ENCODE measurements at places on chromosomes 2 and 18. TPM values are rescaled to one million over a fixed set of nuclear protein-coding genes. Genes with fewer than 3 reads are reported as not detected.
A peak's percentile ranks its signal among the peaks of the same experiment; 100 is the strongest.

Gene TBR1
- total RNA-seq: not detected

DNA sequence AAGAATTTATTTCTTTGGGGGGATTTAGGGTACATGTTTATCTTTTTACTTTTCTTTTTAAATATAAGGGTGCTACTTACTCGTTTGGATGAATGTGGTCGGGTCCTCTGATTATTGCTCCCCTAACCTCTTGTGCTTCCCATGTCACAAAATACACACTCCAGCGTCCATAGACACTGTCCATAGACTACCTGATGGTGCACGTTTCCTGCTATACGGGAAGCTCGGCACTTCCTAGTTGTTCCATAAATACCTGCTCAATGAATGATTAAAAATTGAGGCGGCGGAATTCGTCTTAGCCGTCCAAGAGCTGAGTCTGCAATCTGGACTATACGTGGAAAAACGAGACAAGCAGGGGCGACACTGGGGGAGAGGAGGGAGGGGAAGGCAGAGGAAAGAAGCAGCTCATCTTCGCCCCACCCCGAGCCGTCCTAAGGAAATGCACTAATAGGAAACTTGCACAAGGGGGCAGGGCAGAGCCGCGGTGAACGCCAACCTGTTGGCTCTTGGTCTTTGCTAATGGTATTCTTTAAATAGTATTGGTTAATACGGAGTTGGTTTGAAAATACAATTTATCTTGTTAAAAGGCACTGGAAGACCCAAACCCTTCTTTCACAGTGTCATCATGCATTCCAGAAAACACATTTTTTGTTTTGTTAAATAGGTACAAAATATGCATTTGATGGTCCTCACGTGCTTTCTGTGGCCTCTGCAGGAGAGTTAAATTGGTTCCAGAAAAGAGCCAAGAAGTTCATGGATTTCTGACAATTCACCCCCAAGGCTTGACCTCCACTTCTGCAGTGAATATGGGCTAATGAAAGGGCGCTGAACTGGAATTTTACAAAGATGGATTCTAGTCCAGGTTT is 73.0 kb upstream of the KCTD1 start:
- DNase-seq: peak; percentile 68
- no peaks in the 10 kb centered on the region for H3K4me1 ChIP-seq
- no peak overlapping the region for H3K27ac ChIP-seq
- H3K27me3 ChIP-seq: no peaks in the 10 kb centered on the region

DNA sequence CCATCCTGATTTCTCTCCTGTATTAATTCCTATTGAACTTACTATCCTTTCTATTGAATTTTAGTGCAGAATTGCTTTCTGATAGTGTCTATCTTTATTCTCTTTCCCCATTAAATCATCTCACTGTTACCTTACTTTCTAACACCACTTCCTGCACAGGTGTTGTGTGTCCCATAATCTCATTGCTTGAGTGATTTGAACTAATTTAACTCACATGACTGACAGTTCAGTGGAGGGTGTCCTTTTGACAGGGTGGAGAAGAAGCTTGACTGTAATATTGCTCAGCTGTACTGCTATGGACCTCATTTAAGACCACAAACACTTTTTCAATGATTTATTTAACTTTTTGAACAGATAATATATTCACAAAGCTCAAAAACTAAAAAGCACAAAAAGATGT is 211.8 kb downstream of the NRXN1 start:
- H3K27me3 ChIP-seq: no peaks in the 10 kb centered on the region
- no peaks in the 10 kb centered on the region for H3K36me3 ChIP-seq
- no peak overlapping the region for H3K27ac ChIP-seq
- H3K4me1 ChIP-seq: no peaks in the 10 kb centered on the region
- H3K4me3 ChIP-seq: no peak overlapping the region

DNA sequence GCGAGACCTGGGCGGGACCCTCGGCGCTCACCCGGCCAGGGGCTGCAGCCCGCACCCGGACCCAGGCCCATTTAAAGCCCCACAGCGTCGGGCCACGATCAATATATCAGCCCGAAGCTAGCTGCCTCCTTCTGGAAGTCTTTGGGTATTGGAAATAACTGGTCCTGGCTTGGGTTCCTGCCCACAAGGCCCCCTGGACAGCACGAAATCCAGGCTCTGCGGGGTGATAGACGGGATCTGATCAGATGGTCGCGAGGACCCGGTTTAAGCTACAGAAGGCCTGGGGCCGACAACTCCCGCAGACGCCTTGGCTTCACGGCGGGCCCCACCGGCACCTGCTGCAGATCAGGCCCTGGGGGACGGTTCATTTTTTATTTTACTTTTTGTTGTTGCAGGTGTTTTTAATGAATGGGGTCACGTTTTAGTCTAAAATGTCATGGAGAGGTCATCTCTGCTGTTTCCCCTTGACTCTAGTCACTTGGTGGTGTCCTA is 362 bp upstream of the PSTPIP2 start:
- peak overlapping the region; percentile 51 for H3K27ac ChIP-seq
- no peak for DNase-seq
- H3K27me3 ChIP-seq: no peaks in the 10 kb centered on the region
- peak overlapping the region; percentile 83 for H3K4me3 ChIP-seq

- H3K36me3 ChIP-seq: peaks cover 3% of the 10 kb centered on the region
- no peak overlapping the region for H3K4me3 ChIP-seq
- no peak for DNase-seq
- H3K4me1 ChIP-seq: no peaks in the 10 kb centered on the region
Observed at GRCh38 chr2:215355801-215356200, 43.9 kb downstream of the ATIC start.

- H3K27ac ChIP-seq: peak overlapping the region; percentile 53
- H3K36me3 ChIP-seq: no peaks in the 10 kb centered on the region
- no peak for DNase-seq
Observed at GRCh38 chr2:64204703-64205102, 60.5 kb upstream of the PELI1 start.

All from right lobe of liver (tissue), 6 donors.